NCI-H187 (cell line): ENCODE measurements at places on chromosomes 6 and 20.
A peak's percentile ranks its signal among the peaks of the same experiment; 100 is the strongest.

GRCh38 chr6:82251942-82252341 is 4.4 kb upstream of the IBTK start:
- DNase-seq = no peak

GRCh38 chr6:36128793-36129192 is 1.5 kb upstream of the MAPK13 start:
- no peak for DNase-seq

DNA sequence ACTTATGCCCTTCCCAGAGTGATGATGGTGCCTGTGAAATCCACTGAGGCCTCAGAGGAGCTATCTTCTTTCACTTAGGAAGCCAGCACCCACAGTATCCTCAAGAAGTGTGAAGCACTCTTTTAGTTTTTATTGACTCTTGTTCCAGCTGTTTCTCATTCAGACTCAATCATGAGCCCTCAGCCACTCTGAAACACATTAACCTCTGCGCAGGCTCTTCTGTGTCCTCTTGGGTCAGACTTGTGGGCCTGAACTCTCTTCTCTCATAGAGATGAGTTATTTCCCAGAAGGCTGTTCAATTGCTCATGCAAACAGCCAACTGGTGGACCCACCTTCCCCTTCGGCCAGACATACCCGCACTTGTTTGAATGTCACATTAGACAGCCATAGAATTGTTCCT is 27.8 kb upstream of the PREP start:
- peak; percentile 6 for DNase-seq

DNA sequence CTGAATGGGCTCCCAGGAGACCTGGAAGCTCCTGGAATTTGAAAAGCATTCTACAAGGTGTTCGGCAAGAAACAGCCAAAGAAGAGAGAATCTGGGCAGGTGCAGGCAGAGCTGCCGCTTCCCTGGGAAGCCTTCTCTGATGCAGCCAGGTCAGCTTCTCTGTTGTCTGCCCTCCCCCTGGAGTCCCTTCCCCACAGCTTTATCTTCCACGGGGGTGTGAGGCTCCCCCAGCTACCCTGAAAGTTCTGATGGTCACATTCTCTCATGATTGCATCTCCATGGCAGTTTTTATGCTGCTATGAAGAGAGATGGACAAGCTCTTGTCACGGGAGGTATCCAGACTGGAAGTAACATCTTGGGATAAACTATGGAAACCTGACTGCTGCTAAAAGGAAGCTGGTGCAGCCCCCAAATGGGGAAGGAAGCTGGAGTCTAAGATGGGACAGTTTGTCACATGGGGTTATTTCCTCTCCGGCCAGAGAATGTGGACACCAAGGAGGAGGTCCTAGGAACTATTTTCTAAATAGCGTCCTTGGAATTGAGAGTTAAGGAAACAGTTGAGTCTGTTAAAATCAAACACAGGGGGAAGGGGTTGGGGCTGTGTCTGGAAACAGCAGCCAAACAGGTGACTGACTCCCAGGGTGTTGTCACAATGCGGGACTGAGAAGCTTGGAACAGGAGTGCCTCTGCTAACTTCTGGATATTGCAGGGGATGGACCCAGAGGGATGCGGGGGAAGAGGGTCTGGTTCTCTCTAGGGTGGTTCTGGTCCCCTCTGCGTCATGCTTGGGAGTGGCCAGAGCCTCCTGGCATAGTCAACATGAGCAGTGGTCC is 91.1 kb downstream of the ASXL1 start:
- DNase-seq = no peak
